ENCODE measurements at places on chromosomes 4 and X.
A peak's percentile ranks its signal among the peaks of the same experiment; 100 is the strongest.

DNA sequence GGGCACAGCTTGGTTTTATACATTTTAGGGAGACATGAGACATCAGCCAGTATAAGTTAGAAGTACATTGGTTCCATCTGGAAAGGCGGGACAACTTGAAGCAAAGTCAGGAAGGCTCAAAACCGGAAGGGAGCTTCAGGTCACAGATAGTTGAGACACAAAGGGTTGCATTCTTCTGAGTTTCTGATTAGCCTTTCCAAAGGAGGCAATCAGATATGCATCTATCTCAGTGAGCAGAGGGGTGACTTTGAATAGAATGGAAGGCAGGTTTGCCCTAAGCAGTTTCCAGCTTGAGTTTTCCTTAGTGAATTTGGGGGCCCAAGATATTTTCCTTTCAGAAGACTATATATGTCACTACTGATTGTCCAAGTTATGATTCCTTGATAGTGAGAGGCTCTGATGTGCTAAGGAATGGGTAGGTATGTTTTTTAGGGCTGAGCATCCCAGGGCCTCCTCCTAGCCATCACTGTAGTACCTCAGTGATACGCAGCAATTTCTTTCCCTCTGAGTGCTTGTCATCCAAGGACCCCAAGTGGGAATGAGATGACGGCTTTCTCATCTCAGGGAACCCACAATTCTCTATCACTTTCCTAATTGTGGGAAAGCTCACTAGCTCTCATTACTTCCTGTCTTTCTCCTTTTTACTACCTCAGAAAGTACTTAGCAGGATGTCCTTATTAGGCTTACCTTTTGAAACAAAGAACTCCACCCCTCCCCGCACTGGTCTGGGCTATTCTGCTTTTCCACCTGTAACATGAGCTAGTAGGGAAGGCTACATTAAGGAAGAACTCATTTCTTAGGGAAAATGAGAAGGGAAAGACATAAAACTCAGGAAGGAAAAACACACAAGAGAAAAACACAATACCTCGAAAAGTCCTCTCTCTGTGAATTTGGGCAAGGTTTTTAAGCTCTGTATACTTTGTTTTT, 632.7 kb downstream of the RAPGEF2 start:
- no peak for DNase-seq

- no peak for DNase-seq
These were observed 117.4 kb downstream of the DIPK2B start for GRCh38 chrX:45083314-45083713.

GRCh38 chr4:71241501-71242288, 97.1 kb upstream of the SLC4A4 start:
- DNase-seq = no peak

GRCh38 chr4:88439161-88439760, 17.7 kb upstream of the HERC5 start:
- no peak for DNase-seq

GRCh38 chrX:24146283-24146949, 3.1 kb upstream of the ZFX start:
- DNase-seq = peak; percentile 49

- peak; percentile 8 for DNase-seq
These were observed 69.1 kb upstream of the UCP1 start for GRCh38 chr4:140637836-140638235.

DNA sequence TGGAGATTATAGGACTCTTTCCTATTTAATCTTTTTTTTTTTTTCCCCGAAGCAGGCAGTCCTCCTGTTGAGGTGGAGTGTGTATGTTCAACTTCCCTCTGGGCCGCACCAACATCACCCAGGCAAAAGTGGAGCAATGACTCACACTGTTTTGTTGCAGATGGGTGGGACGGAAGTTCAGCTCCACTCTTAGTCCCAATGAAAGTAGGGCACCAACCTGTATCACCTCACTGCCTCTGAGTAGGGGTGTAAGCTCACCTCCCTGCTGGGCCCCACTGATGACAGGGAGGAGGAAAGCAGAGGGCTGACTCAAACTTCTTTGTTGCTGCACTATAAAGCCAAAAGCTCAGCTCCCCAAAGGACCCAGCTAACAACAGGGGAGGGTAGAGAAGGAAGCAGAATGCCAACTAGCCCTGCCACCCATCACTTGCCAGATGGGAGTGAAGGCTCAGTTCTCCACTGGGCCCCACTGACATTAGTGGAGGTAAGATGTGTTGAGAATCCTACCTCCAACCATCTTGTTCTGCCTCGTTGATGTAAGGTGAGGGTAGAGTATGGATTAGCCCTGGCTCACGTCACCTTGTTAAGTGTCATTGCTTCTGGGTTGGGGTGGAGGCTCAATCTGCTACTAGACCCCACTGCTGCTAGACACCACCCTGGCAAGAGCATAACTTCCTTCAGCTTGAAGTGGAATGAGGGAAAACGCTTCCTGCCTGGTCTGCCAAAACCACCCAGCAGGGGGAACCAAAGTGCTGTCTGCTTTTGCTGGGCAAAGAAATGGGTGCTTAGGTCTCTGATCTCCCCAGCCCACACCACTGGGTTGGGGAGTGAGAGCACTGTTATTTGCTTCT, 14.1 kb downstream of the RPS6KA3 start:
- DNase-seq = peak; percentile 28

GRCh38 chrX:16258882-16259281, 91.6 kb downstream of the MAGEB17 start:
- DNase-seq = no peak

- peak; percentile 68 for DNase-seq
These were observed 186.5 kb upstream of the RPL34 start for GRCh38 chr4:108433832-108434231.

DNA sequence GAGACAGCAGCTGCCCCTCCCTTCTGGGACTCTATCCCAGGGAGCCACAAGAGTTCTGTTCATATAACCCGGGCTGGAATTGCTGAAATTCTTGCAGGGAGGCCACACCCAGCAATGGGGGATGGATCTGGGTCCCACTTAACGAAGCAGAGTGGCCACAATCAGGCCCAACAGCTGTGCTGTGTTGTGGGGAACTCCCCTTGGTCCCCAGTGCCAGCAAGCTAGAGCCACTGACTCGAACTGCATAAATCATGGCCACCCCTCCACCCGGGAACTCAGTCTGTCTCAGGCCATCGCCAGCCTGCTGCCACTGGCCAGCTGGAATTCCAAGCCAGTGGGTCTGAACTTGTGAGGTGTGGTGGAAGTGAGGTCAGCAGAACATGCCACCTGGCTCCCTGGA, 111.1 kb downstream of the KLF8 start:
- no peak for DNase-seq

DNA sequence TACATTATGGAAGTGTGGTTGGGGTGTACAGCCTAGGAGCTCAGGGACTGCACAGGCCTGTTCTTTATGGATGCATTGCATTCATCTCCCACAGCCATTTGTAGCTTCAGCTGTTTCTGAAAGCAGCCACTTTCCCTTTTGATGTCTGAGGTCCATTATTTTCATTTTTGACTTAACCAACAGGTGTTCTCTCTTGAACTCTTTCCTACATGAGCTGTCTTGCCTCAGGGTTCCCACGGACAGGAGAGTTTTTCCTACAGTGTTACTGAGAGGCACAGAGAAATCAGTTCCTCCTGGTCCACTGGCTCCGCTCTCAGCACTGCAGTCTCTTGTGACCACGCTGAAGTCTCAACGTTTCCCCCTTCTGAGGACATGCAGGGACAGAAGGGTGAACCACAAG, 87.2 kb downstream of the RASL11B start:
- no peak for DNase-seq

- no peak for DNase-seq
These were observed 33.7 kb upstream of the ANKRD50 start for GRCh38 chr4:124745985-124746801.

GRCh38 chr4:23161787-23162186, 469.1 kb downstream of the GBA3 start:
- no peak for DNase-seq

GRCh38 chr4:76420188-76420761, 666 bp downstream of the CCDC158 start:
- DNase-seq = no peak

DNA sequence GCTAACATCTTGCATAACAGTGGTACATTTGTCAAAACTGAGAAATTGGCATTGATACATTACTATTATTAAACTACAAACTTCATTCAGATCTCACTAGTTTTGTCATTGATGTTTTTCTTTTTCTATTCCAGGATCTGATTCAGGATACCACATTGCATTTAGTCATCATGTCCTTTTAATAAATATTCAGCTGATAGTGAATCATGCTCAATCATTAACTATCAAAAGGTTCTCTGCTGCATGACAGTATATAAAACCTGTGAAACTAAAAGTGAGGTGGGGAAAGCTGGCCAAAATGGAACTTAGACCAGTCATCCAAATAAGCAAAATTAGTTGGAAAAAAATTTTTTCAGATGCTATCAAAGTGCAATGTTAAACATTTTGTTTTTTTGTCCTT, 28.1 kb upstream of the HS6ST2 start:
- DNase-seq = no peak

- DNase-seq = no peak
These were observed 312.0 kb downstream of the CAMK2D start for GRCh38 chr4:113449410-113449974.

DNA sequence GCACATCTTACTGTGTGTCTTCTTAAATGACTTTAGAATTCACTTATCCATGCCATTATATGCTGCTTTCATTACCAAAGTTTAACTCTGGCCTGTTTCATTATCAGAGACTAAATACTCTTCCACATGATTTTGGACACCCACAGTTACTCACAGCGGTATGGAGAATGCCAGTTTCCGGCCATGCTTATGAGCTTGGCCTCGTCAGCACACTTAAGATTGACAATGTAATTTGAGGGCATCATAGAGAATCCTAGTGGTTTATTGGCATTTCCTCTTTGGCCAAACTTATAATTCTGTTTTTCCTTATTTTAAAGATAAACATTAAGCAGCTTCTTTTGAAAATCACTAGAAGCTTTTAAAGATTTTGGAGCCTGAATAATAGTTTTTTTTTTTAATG, 104.5 kb downstream of the IRF2 start:
- DNase-seq = no peak

- peak; percentile 34 for DNase-seq
These were observed 9.7 kb downstream of the SERTM2 start for GRCh38 chrX:111521169-111521568.

DNA sequence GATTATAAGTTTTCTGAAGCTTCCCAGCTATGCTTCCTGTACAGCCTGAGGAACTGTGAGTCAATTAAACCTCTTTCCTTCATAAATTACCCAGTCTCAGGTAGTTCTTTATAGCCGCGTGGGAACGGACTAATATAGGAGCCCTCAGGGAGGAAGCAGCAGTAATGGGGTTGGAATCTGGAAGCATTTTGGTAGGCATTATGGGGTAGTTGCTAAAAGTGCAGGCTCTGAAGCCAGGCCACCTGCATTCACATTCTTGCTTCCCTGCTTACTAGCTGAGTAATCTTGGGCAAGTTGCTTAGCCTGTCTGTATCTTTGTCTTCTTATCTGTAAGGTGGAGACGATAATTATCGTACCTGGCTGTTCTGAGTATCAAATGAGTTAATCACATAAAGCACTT, 137.9 kb upstream of the NHS start:
- DNase-seq = no peak

- DNase-seq = no peak
These were observed 85.9 kb upstream of the HELT start for GRCh38 chr4:184932343-184932742.

- no peak for DNase-seq
These were observed 139.2 kb downstream of the NSUN7 start for GRCh38 chr4:40888933-40889332.

DNA sequence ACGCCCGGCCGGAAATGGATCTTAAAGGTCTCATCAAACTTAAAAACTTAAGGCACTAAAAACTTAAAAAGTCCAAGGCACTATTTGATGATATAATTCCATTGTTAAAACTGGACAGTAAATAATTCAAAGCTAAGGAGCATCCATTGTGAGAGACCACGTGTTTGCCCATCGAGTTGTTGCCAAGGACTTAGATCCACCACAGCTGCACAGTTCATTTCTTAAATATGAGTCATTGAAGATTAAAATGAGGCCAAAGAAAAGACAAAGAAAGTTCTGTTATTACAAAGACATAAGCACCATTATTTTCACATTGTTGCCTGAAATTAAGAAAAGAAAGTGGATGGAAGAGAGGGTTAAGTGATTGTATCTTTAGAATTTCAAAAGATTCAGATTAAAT, 411.5 kb upstream of the FTHL17 start:
- peak; percentile 45 for DNase-seq

DNA sequence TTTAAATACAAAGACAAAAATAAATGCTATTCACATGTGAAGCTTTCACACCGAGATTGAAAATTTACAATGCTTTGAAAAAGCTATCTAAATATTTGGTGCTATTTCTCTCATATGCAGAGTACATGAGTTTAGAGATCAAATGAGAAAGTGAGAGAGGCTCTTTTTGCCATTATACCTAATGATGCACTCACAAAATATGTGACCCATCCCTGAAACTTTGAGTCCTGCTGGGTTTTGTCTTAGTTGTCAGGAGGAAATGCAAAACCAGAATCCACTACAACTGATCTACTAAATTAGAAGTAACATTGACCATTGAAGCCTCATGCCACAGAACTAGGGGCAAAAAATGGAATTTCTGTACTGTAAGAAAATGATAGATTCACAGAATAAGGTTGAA, 251.7 kb downstream of the MAPK10 start:
- DNase-seq = peak; percentile 60

- DNase-seq = no peak
These were observed 291.6 kb upstream of the ARSJ start for GRCh38 chr4:114271031-114271430.

- no peak for DNase-seq
These were observed 171.5 kb downstream of the CFAP299 start for GRCh38 chr4:80507077-80507476.

DNA sequence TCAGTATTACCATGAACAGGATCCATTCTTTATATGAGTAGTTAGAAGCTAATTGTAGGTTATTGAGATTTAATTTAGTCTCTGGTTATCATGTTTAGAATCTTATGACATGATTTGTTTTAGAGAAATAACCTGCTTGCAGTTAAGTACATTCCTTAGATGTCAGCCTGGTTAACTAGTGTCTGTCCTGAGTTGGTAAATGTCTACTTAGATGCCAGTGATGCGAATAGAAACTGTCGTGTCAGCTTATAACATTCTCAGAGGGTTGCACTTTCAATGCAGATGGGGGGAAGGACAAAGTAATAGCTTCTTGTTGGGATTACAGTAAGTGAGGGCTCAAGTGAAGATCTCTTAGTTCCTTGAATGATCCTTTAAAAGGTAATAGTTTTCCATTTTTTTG, 227.8 kb upstream of the SPRY1 start:
- peak; percentile 28 for DNase-seq

GRCh38 chr4:110046588-110047049, 133.9 kb downstream of the EGF start:
- peak; percentile 50 for DNase-seq

- no peak for DNase-seq
These were observed 19.7 kb downstream of the GABRB1 start for GRCh38 chr4:47050761-47051725.

DNA sequence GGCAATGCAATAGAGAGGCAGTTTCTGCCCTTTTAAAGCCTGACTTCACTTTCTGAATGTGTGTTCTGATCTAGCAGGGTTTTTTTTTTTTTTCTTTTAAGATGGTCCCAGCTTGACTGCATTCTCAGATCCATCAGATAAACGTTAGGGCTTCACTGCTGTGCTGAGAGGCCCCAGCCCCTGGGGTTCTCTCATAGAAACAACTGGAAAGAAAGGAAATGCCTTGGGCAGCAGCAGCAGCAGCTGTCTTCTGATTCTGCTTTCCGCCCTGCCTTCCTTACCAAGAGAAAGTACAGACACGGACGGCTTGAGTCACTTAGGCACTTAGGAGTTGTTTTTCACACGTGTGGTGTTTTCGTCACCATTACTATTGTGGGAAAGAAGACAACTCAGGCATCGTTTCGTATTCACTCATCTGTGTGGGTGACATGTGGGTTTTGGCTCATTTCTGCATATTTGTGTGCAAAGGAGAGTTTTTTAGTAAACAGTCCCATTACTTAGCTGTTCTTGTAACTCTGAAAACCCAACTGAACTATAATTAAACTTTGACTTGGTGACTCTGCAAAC, 172.0 kb downstream of the PTTG2 start:
- peak; percentile 97 for DNase-seq
